HFF-Myc (cell line): ENCODE measurements at places on chromosomes 12 and 14.

DNA sequence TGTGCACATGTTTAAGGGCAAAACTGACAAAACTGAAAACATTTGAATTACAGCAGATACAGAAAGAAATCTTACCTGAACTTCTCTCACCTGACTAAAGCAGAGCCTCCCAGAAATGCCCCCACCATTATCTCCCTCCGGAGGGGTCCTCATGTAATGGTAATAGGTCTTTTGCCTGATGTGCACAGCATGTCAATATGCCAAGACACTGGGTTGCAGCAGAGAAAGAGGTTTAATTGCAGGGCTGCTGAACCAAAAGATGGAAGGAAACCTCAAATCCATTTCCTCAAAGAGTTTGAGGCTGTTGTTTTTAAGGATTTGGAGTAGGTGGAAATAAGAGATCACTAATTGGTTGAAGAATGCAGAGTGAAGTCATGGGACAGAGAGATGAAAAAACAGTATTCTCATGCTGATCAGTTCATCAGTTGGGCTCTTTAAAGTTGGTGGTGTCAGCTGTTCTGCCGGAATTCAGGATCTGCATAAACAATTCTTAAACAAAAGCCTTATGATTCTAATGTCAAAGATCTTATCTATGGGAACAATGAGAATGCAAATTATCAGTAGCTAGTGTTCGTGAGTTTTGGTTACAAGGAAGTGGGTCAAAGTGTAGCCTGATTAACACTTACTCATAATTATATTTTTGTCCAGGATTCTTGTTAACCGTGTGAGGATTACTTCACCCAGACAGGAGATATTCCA lies 18.2 kb downstream of the ANG start:
- no peak for DNase-seq

GRCh38 chr14:96166461-96167223 lies 38.0 kb upstream of the BDKRB2 start:
- DNase-seq = no peak

- DNase-seq = peak; percentile 49
Measured at GRCh38 chr12:92927436-92928281, 1.4 kb downstream of the EEA1 start.

DNA sequence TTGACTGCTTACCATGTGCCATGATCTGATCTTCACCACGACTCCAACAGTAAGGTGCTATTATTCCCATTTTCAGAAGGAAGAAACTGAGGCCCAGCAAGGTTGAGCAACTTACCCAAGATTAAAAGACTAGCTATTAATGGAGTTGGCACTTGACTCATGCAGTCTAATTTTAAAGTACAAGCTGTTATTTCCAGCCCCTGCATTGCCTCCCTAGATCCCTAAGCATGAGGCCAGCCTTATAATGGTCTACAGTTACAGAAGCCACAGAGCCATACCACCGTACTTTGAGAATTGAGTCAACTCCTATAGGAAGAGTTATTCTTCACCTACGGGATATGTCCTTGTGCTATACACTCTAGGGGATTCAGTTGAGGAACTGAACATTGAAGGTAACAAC lies 66.7 kb upstream of the RBM19 start:
- no peak for DNase-seq

GRCh38 chr14:61388976-61389576 lies 67.7 kb downstream of the PRKCH start:
- no peak for DNase-seq

- DNase-seq = no peak
Measured at GRCh38 chr14:68181519-68182326, 362.1 kb downstream of the RAD51B start.

DNA sequence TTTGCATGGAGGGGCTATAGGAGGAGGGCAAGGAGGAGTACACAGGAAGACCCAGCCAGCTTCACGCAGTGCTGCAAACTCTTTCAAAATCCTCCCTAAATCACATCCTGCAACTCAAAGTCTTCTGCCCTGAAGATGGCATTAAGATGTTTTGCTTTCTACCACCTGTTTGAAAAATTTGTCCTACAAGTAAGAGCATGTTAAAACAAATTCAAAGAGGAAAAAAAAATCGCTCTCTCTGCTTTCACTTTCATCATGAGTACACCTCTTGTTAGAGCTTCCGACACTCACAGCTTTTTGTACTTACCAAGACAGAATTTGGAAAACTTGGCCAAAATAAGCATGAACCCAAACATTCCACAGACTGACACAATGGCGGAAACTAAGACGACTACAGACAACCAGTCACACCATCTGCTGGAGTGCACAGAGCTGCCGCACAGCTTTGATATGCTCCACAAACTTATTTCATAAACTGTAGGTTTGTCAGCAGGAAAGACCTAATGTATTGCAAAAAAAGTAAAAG lies 21.3 kb downstream of the GCH1 start:
- DNase-seq = no peak

- no peak for DNase-seq
Measured at GRCh38 chr12:123231931-123232330, 1.0 kb downstream of the MPHOSPH9 start.

DNA sequence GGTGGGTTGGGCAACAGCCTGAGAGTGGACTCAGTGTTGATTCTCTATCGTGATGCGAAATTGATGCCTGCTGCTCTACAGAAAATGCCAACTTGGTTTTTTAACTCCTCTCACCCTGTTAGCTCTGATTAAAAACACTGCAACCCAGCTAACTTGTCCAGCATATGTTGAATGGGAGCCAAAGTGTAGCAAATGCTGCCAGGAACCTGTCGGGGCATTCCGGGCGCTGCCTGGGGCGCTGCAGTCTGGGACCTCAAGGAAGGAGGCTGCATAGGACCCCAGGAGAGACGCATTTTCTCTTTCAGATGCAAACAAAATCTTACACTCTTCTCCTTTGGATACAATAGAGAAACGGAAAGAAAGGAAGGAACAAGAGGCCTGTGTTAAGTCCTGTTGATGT lies 3.9 kb downstream of the B3GNT4 start:
- DNase-seq = no peak

- no peak for DNase-seq
Measured at GRCh38 chr12:4701395-4702190, 18.6 kb upstream of the GALNT8 start.

DNA sequence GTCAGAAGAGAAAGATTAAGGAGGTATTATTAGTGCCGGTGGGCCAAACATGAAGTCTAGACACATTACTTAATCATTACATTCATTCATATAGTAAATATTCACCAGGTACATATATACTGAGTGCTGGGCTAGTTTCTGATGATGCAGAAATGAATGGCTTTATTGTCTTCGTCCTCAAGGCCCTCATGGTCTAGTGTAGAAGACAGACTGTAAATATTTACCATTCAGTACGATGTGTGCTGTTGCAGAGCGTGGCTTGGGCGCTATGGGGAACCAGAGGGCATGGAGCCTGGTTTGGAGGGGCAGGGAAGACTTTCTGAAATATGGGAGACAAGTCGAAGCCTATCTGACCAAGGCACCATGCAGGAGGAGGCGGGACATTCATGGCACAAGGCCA lies 37.0 kb upstream of the TCL1B start:
- DNase-seq = no peak

DNA sequence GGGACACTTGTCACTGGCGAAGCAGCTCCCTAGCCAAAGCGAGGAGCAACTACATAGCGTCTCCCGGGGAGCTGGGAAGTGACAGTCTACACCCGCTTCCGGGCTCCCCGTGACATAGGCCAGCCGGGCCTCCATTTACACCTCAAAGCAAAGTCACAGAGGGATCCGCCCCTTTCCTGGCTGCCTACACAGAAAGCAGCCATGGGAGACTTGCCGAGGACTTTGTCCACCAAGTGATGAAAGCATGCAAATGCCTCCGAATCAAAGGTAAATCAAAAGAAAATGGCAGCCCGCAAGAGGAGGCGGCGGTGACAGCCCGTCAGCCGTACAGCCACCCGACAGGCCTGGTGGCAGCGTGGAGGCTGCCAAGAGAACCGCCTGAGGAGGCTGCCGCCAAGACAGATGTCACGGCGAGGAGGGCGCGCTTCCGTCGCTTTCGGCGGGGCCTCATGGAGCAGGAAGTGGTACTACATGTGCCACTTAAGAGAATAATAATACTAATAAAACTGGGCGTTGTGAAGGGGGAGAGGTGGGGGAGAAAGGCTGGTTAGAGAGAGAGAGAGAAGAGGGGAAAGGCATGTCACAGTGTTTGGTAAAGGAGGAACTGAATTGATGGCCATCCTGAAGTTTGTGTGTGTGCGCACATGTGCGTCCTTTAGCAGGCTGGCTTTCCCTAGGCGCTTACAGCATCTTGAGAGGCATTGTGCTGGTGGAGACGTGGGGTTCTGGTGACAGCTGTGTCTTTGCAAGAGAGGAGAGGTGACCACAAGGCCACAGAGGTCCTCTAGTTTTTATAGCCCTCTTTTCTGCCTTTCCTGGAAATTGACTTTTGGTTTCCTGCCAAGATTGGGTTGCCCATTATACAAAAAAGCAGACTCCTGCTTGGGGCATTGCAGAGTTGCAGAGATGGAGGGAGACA lies 661.7 kb downstream of the VRK1 start:
- DNase-seq = no peak

GRCh38 chr12:75481013-75481705 lies 604 bp downstream of the GLIPR1 start:
- DNase-seq = peak; percentile 24

GRCh38 chr12:119459481-119459880 lies 125.0 kb downstream of the CCDC60 start:
- no peak for DNase-seq

DNA sequence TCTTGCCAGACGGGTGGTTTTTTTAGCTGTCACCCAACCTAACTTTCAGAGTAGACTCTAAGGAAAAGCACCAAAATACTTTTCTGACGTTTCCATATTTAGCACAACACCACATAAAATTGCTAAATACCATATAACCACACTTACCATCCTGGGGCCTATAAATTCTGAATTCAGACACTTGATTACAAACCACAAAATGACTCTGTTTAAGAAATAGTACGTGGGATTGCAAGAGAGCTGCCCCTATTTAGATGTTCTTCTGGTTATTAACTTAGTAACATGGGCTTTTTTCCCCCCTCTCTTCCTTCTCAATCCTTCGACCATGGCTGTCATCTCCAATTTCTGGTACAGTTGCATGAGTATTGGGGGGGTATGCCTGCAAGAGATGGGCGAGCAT lies 287.7 kb downstream of the BMP4 start:
- no peak for DNase-seq

- DNase-seq = no peak
Measured at GRCh38 chr14:56276108-56276507, 157.9 kb downstream of the PELI2 start.

GRCh38 chr14:100673807-100674154 lies 52.9 kb upstream of the DLK1 start:
- no peak for DNase-seq

GRCh38 chr12:92108651-92109050 lies 37.0 kb downstream of the BTG1 start:
- peak; percentile 24 for DNase-seq

GRCh38 chr14:103480595-103480994 lies 42.0 kb downstream of the CKB start:
- DNase-seq = no peak

DNA sequence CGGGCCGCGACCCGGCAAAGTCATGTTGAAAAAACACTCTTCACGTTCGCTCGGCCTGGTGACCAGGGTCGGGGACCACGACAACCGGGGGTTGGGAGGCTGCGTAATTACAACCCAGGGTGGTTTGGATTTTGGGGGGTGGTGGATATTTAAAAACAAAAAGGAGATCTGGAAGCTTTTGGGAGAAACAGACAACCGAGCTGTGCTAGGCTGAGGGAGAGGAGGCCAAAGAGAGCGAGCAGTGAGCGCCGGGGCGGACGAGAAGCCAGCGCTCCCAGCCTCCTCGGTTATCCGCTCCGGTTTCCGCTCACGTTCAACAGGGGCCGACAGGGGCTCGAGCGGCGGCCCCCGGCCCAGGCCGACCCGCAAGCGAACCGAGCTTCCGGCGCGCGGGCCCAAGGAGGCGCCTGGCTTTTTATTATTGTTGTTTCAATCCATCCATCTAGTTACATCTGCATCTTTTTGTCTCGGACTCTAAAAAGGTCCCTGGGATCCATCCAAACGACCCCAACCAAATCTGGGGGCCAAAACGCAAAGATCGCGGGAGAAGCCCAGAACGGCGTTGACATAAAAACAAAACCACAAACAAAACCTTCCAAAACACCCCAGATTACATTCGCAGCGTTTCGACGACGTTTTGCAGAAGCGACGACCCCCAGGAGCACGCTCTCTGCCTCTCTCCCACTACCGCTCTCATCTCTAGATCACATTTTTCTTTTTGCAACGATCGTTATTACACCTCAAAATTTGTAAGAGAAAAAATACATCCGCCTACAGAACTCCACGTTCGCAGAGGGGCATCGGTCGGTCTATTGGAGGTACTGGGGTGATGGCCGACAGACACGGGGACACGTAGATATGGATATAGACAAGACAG lies 771 bp downstream of the OTX2 start:
- DNase-seq = no peak

- no peak for DNase-seq
Measured at GRCh38 chr12:4282892-4283511, 9.4 kb downstream of the CCND2 start.

DNA sequence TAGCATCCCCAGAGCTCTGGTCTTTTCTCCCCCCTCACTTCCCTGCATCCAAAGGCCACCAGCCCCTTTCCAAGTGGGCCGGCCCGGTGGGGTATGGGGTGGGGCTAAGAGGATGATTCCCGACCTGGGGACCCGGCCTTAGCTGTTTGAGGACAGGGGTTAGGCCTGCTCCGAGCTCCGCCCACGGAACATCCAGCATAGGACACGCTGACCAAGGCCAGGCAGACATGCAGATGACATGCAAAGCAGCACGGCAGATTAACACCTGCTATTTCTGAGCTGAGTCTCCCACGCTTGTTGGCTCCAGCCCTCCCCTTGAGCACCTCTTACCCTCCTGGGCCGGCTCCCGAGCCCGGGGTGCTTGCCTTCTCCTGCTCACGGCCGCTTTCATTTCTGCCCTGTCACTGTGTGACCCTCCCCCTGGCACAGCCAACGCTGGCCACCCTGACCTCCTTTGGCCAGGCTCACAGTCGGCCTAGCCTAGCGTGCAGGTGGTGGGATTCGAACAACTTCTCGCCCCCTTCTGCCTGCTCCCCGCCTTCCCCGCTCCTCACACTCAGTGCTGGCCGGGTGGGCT lies 40.2 kb downstream of the TEAD4 start:
- DNase-seq = no peak

GRCh38 chr12:56546680-56547079 lies 25.1 kb downstream of the RBMS2 start:
- DNase-seq = no peak

DNA sequence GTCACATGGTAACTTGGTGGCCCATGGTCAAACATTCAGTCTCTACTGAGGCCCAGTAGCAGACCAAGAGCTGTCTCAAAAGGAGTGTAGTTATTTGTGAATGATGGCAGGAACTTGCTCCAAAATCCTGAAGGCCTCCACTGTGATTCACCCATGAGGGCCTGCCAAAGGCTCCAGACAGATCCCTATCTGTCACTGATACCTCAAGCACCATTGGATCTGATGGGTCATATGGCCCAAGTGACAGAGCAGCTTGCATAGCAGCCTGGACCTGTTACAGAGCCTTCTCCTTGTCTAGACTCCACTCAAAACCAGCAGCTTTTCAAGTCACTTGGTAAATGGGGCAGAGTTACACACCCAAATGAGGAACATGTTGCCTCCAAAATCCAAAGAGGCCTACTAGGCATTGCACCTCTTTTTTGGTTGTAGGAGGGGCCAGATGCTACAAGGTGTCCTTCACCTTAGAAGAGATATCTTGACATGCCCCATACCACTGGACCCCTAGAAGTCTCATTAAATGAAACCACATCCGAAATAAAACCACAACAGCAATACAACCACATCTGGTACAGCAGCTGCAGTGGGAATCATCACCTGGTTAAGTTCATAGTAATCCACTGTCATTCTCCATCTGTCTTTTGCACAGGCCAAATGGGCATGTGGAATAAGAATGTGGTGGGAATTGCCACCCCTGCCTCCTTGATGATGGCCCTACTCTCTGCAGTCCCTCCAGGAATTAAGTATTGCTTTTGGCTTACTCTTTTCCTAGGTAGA lies 150.4 kb upstream of the MAX start:
- DNase-seq = no peak
